ENCODE measurements at places on chromosomes 5 and 9. TPM values are rescaled to one million over a fixed set of nuclear protein-coding genes. Genes with fewer than 3 reads are reported as not detected.

The OBP2B gene
- not detected for polyA plus RNA-seq

The LCNL1 gene
- not detected for polyA plus RNA-seq

The BTNL3 gene
- polyA plus RNA-seq = not detected

The SAXO1 gene
- polyA plus RNA-seq = not detected

The MYMK gene
- polyA plus RNA-seq = not detected

The GRIN1 gene
- polyA plus RNA-seq = not detected

The ZNG1E gene
- 19.5 TPM for polyA plus RNA-seq

The PHF24 gene
- polyA plus RNA-seq = not detected

The GKAP1 gene
- polyA plus RNA-seq = 0.51 TPM

The BRD9 gene
- 17.6 TPM for polyA plus RNA-seq

The SLC1A3 gene
- polyA plus RNA-seq = 0.13 TPM

The CCDC192 gene
- polyA plus RNA-seq = not detected

All from endothelial cell of umbilical vein (primary cell).